A549 (cell line): ENCODE measurements at places on chromosomes 5 and 9. TPM values are rescaled to one million over a fixed set of nuclear protein-coding genes. Genes with fewer than 3 reads are reported as not detected.

The CATSPER3 gene
- 0.22 to 0.62 TPM (median 0.41 TPM) in 3 replicates for polyA plus RNA-seq

GRCh38 chr9:37953206-37953774, 49.4 kb upstream of the SLC25A51 start:
- DNase-seq = no peak

GRCh38 chr5:107917983-107918382, 247.2 kb upstream of the EFNA5 start:
- no peak for DNase-seq

DNA sequence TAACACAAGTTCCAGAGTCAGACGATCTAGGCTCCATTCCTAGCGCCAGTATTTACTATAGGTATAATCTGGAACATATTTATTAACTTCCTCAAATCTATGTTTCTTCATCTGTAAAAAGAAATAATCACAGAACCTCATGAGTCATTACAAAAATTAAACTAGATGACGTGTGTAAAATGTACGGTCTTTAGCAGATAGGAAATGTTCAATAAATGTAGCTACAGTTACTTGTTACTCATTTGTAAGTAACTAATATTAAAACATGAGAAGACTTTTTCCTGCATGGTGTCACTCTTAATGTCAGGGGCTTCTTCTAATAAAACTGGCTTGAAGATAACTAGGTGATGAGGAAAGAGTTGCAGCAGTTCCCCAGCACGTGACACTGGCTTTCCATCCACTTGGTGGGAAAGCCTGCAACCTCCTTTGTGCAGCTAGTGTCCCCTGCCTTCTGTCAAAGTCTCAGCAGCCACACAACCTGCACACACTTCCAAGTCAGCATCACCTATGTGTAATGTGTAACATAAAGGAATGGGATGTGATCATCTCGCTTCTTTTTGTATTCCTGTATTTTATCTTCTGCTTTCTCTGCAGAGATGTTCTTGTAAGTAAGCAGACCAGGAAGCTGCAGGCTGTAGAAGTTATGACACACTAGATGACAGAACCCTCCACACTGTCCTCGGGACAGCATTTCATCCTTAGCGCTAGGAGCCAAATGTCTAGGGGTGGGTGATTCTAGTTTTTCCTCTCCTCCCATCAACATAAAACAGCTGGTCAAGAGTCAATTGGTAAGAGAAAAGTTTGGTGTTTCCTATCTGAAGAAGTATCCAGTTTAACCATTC, 1.8 kb upstream of the JAKMIP2 start:
- DNase-seq = no peak

DNA sequence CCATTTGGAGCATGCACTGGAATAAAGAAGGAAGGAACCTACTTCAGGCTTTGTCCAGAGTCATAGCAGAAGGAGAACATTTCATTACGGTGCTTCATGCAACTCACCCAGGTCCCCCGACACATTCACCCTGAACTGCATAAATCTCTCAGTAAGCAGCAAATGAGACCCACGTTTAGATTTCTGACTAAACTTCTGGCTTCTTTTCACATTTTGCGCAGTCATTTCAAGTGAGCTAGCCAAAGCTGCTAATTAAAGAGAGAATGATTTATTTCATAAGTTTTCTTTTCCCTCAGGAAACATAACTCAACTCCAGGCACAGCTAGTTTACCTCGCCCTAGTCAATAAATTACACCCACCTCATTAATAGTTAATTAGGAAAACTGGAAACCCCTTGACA, 88.6 kb upstream of the GAS1 start:
- no peak for DNase-seq

The TMEFF1 gene
- polyA plus RNA-seq = 0.37 to 0.65 TPM (median 0.61 TPM) in 3 replicates

GRCh38 chr9:125088752-125089151, 54.6 kb downstream of the SCAI start:
- DNase-seq = no peak

DNA sequence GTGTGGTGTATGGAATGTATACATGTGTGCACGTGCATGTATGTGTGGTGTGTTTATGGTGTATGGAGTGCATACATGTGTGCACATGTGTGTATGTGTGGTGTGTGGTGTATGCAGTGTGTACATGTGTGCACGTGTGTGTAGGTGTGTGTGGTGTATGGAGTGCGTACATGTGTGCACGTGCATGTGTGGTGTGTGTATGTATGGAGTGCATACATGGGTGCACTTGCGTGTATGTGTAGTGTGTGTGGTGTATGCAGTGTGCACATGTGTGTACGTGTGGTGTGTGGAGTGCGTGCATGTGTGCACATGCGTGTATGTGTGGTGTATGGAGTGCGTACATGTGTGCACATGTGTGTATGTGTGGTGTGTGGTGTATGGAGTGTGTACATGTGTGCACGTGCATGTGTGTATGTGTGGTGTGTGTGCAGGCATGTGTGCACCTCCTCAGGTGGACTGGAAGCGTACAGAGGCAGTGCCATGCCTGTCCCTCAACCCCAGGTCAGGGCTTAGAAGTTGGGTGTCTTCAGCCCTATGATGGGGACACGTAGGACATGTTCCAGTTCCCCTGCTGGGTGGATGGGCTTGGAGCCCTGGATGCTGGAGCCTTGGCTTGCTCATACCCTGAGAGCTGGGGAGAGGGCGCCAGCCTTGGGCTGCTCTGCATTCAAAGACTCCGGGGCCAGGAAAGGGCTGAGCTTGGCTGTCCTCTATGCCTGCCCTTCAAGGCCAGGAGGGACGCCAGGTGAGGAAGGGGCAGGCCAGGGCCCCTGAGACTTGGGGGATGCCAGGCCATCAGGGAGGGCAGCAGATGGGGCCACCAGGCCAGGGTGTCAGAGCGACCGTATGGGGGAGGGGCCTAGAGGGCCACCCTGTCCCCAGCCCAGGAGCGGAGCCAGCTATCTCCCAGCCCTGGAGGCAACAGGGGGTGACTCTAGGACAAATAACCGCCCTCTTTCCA, 12.2 kb downstream of the MYMK start:
- no peak for DNase-seq

GRCh38 chr5:139774980-139775661, 20.5 kb upstream of the PSD2 start:
- peak; percentile 63 for DNase-seq

The PKD2L2 gene
- 0.04 TPM in 1 of 3 replicates, not detected in the others for polyA plus RNA-seq

DNA sequence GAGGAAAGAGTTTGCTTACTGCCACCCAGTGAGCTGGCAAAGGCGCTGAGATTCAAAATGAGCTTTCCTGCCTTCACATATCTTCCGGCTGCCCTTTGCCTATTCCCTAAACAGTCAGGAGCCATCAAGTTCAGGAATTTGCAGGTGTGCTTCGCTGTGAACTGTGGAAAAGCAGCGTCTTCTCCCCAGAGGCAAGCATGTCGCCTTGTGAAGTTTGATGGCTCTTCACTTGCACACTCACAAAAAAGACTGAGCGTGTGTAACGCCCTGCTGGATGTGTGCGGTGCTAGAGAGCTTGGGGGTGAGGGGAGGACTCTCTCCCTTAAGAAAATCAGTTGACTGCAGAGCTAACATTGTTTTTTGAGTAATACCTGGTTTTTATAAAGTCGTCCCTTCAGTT, 288.7 kb downstream of the DOCK8 start:
- DNase-seq = no peak

DNA sequence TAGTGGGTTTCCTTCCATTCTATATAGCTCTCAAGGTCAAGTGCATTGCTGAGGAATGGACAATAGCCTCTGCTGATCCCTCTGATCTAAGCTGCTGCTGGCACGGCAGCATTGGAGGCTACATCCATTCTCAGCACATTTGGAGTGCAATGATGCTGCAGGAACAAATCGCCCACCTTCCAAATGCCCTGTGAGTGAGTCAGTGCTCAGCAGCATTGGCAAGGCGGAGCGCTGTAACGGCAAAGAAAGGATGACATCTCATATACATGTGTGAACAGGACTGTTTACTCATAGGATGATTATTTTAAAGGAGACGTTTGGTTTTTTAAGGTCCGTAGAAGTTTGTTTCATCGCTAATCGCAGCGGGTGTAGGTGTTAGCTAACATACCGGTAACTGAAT, 408.7 kb downstream of the ARHGEF28 start:
- peak; percentile 6 for DNase-seq

DNA sequence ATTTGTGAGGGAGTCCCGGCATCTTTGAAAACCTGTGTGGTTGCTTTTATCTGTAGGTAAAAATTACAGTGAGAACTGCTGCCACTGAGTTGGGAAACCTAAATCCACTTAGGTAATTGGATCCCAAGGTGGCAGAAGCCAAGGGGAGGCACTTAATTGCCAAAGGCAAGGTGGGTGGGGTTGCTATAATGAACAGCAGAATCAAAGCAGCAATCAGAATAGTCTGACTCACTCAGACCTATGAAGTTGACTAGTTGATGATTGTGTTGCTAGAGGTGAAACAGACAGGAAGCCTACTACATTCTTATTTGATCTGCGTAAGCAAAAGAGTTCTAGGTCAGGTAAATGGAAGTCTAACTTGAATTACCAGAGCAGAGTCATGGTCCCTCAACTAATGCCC, 17.3 kb upstream of the BICD2 start:
- DNase-seq = no peak

DNA sequence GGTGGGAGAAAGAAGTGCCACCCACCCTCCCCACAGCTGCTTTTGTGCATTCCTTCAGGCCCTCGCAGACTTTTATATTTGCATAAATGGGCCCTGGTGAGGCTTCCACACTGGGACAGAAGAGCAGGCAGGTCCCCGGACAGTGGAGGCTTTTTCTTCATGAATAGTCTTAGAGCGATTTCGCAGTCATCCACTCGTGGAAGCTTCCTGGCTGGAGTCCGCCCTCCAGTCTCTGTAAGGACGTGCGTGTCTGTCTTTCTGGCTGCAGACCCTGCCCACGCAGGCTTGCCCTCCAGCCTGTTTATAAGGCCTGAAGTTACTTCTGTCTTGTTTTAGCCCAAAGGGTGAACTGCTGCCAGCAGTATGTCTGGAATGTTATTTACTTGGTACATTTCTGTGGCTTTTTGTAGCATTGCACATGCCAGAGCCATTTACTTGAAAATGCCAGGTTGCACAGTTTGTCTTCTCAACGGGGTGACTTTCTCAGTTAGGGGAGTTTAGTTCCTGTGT, 195.7 kb downstream of the AOPEP start:
- DNase-seq = no peak

DNA sequence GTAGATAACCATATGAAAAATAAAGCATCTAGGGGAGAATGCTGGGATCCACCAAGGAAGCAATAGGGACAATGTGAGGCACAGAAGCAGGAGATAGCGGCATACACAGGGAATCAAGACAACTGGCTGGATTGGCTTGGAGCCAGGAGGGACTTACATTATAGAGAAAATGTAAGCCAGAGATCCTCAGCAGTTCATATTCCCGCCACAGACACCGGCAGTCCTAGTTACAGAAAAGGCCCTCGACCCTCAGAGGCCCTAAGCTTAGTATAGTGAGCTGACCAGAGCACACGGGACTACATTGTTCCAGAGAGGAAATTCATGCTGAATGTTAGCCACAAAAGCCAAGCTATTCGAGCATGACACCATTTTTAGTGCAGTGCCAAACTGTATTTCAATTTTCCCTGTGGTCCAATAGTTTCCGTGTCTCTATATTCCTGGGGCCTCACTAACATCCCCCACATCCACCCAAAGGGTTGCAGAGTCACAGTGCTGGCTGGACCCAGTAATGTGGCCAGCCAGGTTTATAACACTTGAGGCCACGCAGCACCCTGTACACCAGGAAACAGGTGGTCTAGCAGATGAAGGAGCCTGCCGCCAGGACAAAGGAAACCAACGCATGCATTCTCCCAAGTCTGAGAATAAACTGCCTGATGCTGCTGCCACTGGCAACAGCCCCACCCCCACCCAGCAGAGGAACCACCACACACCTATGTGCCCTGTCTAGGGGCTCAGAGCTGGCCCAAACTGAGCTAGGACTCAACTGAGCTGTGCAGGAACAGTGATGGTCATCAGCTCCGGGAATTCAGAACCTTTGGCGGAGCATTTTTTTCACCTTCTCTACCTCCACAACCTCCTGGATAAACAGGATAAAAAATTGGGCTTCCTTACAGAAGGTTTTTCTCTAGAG, 693.2 kb upstream of the CHD1 start:
- DNase-seq = no peak

DNA sequence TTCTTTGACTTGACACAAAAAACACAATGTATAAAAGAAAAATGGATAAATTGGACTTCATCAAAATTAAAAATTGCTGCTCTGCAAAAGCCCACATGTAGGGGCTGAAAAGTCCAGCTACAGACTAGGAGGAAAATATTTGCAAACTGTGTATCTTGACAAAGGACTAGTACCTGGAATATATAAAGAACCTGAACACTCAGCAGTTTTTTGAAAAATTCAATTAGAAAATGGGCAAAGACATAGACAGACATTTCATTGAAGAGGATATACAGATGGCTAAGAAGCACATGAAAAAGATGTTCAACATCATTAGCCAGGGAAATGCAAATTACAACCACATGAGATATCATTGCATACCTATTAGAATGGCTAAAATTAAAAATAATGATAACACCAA, 18.5 kb upstream of the TAL2 start:
- DNase-seq = no peak

The CCL21 gene
- polyA plus RNA-seq = not detected in 3 replicates

The GEMIN5 gene
- 19.6 to 23.1 TPM (median 20.2 TPM) in 3 replicates for polyA plus RNA-seq

The FAM221B gene
- not detected in 3 replicates for polyA plus RNA-seq

GRCh38 chr5:128546658-128547281, 8.7 kb upstream of the FBN2 start:
- DNase-seq = no peak

The SLC6A7 gene
- polyA plus RNA-seq = not detected in 3 replicates

- DNase-seq = no peak
These were observed 11.8 kb downstream of the OTULIN start for GRCh38 chr5:14676320-14676719.

- DNase-seq = no peak
These were observed 120.6 kb downstream of the SEMA6A start for GRCh38 chr5:116453988-116454411.

DNA sequence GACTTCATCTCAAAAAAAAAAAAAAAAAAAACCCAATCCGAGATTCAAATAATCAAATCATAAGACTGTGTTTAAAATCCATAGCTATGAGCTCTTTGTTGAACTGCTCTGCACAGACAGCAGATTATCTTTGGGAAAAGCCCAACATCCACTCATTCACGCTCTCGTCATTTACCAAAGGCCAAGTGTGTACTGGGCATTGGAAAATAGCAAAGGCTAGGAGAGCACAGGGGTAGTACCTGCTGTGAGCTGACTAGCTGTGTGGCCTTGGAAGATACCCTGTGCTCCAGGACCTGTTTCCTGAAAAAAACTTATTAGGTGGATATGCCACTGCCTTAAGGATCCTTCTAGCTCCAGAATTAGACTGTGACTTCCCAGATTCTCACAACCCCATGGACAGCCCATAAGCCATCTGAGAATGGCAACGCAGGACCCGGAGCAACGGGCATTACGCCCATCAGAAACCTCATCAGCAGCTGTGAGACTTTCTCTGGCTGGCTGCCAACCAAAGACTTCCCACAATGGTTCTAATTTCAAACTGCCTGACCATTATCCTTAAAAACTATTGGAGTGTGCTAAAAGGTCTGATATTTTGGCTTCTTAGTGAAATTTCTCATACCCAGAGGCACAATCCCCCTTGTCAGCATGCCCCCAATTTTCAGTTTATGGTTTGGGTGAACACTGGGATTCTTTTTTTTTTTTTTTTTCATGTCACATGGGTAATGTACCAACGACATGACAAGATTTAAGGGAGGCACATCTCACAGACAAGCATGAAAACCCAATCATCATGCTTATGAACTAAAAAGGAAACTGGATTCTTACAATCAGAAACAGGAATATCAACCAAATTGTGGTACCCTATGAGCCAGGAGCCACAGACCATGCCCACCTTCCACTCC, 16.8 kb downstream of the SERINC5 start:
- no peak for DNase-seq
